ENCODE measurements at places on chromosomes 1 and 21.

GRCh38 chr1:230268371-230269170 is 157.6 kb downstream of the PGBD5 start:
- peak; percentile 36 for DNase-seq

GRCh38 chr1:65372557-65372956 is 47.9 kb upstream of the LEPR start:
- DNase-seq = no peak

DNA sequence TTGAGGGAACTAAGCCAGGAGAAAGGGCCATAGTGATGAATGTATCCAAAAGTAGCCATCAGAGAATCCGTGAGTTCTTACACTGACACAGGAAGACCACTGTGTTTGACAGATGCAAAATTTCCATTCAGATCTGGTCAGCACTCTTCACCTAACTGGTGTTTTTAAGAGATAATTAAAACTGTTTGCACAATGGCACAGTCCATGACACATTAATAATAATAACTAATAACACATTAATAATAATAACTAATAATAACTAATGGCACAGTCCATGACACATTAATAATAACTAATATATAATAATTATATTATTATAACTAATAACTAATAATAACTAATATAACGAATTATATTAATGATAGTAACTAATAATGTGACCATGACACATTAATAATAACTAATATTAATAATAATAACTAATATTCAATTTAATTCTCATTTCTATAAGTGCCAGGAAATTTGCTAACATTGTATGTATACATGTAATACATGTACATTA is 195.8 kb downstream of the RGS7 start:
- DNase-seq = no peak

DNA sequence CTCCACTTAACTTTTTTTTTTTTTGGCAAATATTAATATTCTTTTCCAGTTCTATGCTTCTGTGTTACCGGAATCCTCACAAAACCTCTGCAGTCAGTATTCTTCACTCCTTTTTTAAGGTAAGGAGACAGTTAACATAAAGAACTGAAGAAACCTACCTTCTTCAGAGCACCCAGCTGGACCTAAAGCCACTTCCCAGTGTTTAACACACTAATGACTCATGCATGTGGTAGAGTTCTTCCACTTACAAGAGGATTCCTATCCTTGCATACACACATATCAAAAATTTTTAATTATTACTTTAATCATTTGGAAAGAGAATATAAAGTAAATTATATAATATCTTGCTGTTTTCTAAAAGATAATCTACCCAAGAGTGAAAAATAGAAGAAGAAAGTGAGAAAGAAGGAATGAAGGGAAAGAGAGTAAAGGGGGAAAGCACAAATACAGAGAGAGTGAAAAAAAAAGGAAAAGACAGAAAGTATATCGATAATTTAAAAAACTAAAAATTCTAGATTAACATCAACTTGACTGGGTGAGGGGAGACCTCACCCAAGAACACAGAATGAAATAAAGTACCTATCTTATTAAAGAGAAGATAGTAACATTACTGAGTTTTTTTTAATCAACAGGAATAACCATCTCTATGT is 54.9 kb downstream of the ENAH start:
- DNase-seq = no peak

DNA sequence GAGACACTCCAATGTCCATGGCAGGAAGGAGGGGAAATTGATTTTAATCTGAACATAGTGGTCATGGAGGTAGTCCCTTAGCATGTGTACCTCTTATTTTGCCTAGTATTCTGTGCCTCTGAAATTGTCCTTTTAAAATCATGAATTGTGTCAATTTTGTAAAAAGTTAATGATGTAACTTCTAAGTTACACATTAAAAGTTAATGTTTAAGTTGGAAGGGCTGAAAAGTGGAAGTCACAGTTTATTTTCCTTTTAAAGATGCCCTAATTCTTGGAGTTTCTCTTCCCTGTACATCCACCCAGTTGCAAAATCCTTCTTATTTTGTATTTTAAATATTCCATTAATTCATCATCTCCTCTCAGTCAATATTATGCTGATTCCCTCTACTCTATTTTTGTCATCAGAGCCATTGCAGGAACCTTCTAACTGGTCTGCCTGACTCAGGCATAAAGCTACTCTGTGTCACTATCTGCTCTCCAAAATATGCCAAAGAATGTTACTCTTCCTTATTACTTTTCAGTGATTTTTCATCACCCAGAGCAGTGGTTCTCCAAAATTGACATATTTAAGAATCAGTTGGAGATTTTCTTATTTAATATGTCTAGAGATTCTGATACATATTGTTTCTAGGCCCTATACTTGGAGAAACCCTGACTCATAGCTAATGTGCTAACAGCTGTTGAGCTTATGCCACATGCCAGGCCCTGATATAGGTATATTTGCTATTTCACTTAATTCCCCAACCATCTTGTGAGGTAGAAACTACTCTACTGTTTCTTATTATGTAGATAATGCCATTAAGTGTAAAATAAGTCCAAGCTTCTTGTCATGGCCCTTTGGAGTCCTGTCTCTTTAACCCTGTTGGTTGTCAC is 5.1 kb downstream of the HOOK1 start:
- no peak for DNase-seq

DNA sequence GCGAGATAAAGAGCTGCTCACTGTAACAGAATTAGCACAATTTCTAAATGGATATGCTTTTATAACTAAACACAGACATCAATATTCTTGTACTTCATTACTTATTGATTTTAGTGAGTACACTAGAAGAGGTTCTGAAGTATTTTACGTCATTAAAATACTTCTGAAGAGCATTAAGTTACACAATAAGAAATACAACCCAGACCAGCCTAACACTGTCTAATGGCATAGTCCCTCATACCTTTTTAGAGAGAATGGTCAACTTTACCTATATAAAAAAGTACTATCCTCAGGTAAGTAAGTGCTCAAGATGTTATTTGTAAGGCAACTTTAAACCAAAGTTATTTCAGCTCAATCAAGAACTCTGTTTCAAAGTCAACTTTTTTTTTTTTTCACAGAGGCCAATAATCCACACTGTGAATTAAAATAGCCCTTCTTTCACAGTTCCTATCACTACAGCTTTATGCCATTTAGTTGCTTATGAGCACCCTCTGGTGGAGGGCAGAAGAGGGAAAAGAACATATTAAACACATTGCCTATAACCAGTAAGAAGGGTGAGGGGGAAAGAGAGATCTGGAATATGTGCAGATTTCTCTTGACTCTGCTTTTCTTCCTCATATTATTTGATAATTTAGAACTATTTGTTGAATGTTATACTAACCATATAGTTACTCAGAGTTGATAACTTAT is 182.1 kb upstream of the DMRTA2 start:
- no peak for DNase-seq

DNA sequence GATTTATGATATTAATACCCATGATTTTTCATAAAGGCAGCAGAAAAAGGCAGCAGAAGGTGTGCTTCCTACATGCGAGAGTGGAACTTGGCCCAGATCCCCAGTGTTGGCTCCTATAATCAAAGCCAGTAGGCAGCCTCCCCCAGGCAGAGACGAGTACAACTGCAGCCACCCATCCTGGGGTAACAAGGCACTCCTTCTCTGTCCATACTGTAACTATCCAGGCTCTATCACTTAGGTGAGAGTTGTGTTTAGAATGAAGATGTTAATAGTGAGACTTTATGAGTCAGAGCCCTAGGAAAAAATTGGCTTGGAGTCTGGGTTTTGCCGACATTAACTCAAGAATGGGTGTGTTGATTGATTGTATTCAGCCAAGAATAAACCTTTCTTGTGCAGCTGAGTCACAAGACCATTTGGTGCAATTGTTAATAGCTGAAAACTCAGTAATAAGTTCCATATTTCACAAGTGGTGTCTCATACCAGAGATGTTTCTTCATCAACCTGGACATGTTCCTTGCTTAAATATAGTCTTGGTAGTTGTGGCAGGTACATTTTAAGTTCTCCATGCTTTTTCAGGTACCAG is 322.3 kb downstream of the DUSP10 start:
- DNase-seq = no peak

- DNase-seq = no peak
Measured at GRCh38 chr1:151508833-151509232, 2.4 kb upstream of the CGN start.

DNA sequence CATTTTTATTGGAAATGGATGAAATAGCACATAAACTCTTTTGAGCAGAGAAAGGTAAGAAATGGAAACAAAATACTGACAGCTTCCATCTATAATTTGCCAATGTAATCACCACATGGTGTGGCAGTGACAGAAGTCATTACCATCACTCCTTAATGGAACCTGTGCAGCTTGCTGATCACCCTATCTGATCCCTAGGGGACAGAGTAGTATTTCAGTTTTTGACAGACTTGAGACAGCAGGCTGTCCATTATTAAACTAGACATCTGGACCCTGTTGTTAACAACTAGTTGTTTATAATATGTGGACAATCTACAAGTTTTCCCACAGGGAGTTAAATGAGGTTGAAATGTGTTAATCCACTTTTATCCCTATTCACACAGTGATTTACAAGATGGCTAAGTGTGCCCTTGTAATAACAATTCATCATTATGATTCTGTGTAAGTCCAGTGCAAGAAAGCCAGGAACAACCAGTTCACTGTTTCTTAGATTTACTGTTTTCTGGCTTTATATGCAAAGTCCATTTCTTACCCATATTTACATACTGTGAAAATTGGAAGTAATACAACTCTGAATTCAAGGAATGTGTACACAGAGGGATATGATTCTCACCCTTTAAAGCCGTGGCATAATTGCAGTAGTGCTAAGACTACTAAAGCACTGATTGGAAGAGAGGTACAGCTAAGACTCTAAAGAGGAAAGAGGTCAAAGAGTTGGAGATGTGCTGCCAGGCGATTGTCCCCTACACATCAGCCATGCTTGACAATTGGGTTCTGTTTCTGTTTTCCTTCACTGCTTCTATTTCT is 9.1 kb downstream of the KCNT2 start:
- no peak for DNase-seq

- DNase-seq = no peak
Measured at GRCh38 chr21:28393279-28393678, 599.4 kb downstream of the LTN1 start.

- DNase-seq = peak; percentile 62
Measured at GRCh38 chr1:62144238-62144831, 50.3 kb upstream of the L1TD1 start.

- DNase-seq = no peak
Measured at GRCh38 chr21:41995577-41995976, 14.6 kb downstream of the ZBTB21 start.

GRCh38 chr21:45294509-45295291 is 7.0 kb upstream of the POFUT2 start:
- no peak for DNase-seq

- no peak for DNase-seq
Measured at GRCh38 chr1:57250021-57250420, 173.8 kb downstream of the DAB1 start.

GRCh38 chr1:243236604-243237252 is 18.4 kb downstream of the CEP170 start:
- DNase-seq = no peak

- no peak for DNase-seq
Measured at GRCh38 chr1:38098101-38098847, 51.7 kb upstream of the POU3F1 start.

DNA sequence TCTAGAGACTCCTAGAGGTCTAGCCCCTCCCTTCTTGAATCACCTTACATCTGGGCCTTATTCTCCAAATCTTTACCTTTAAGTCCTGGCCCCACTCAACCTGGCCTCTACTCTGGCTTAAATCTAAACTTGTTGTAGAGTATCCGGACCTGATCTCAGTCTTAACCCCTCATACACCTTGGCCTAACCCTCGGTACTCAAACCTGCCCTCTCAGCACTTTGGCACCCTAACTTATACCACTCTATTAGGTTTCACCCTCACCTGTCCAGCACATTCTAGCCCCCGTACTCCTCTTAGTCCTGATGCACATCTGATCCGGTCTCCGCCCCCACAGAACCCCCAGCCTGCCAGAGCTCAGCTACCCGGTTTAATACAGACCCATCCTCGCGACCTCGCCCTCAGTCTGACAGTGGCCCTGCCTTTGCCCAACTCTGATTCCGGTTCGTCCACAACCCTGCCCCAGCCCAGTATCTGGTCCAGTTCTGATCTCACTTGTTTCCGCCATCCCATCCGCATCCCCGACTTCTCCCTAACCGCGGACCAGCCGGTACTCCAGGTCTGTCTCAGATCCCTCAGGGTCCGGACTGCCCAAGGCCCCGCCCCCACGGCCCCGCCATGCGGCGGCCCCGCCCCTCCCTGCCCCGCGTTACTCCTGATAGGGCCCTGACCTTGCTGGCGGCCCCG is 1.5 kb downstream of the TRIM62 start:
- no peak for DNase-seq

DNA sequence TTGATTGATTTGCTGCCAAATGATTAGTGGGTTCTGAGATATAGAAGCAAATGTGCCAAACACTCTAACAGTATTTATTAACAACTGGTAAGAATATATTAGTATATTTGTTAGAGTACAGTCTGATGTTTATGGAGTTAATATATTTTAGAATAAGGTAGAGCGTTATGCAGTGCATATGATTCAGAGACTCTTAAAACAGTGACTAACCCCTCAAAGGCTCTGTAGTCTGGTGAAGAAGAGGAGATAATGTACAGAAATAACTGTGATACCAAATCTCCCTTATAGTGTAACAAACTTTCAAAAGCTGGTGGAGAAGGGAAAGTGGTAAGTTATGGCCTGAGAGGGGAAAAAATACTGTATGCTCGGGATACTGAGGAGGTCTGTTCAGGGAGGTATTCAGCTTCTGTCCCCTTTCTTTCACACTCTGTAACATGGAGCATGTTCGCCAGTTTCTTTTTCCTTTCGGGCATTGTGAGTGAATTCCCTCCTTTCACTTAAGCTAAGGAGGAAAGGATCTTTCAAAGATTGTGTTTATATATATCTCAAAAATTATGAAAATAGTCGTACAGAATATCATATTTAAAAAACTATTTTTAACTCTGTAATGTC is 121.2 kb downstream of the ADGRL2 start:
- DNase-seq = no peak

DNA sequence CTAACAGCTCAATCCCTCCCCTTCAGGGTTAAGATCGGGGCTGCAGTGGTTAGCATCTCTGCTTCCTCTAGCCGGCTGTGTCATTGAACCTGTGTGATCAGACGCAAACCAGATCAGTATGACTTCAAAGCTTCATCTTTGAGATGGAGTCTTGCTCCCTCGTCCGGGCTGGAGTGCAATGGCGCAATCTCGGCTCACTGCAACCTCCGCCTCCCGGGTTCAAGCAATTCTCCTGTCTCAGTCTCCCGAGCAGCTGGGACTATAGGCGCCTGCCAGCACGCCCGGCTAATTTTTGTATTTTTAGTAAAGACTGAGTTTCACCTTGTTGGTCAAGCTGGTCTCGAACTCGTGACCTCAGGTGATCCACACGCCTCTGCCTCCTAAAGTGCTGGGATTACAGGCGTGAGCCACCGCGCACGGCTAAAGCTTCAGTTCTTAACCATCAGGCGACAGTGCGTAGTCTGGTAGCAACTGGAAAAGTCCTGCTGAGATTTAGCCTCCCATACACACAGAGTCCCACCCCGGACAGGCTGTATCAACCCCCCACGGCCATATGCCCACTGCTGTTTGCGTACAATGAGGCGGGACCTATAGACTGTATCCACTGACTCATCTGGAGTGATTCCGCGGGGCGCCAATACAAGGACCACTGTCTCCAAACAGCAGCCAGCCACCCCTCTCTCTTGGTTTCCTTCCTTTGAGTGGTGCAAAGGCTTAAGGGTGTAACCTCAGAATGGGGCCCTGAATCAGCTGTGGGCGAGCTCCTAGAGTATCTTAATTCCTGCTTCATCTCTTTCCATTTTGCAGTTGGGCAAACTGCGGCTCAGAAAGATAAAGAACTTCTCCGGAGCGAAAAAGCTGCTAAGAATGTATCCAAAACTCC is 23.3 kb downstream of the CELA3A start:
- DNase-seq = peak; percentile 76
